ENCODE measurements at places on chromosomes 12 and 14. TPM values are rescaled to one million over a fixed set of nuclear protein-coding genes. Genes with fewer than 3 reads are reported as not detected.

KRT73 gene
- total RNA-seq: 4.9 TPM

DHH gene
- total RNA-seq: 1.0 TPM

DPPA3 gene
- total RNA-seq: not detected

RAN gene
- total RNA-seq: 1,428 TPM

GPR162 gene
- total RNA-seq: 0.46 TPM

ADCK1 gene
- total RNA-seq: 2.8 TPM

RTL1 gene
- not detected for total RNA-seq

ISM2 gene
- total RNA-seq: 1.0 TPM

DLST gene
- 135 TPM for total RNA-seq

FAIM2 gene
- total RNA-seq: 0.78 TPM

TAS2R7 gene
- total RNA-seq: not detected

ITGA7 gene
- total RNA-seq: 11.9 TPM

FZD10 gene
- not detected for total RNA-seq

IPO4 gene
- 67.6 TPM for total RNA-seq

SLC5A8 gene
- not detected for total RNA-seq

TOMM20L gene
- not detected for total RNA-seq

SYT1 gene
- not detected for total RNA-seq

COX8C gene
- total RNA-seq: not detected

KRT79 gene
- 0.12 TPM for total RNA-seq

KRT2 gene
- total RNA-seq: not detected

MSI1 gene
- total RNA-seq: 0.51 TPM

SHMT2 gene
- total RNA-seq: 360 TPM

SLIRP gene
- total RNA-seq: 123 TPM

GOLT1B gene
- 63.0 TPM for total RNA-seq

CPSF6 gene
- total RNA-seq: 62.5 TPM

OTUB2 gene
- total RNA-seq: 1.2 TPM

SDSL gene
- total RNA-seq: 2.9 TPM

ALX1 gene
- not detected for total RNA-seq

SLC39A2 gene
- 0.27 TPM for total RNA-seq

KLHL33 gene
- 0.04 TPM for total RNA-seq

SLC17A8 gene
- total RNA-seq: not detected

TEX22 gene
- 2.0 TPM for total RNA-seq

RPL10L gene
- not detected for total RNA-seq

DCN gene
- not detected for total RNA-seq

All from activated naive CD4-positive, alpha-beta T cell treated with anti-CD3 and anti-CD28 coated beads, Interleukin-2, amount 50 U/mL, for 72 hours (primary cell).